ENCODE measurements at places on chromosomes 5 and 9.
A peak's percentile ranks its signal among the peaks of the same experiment; 100 is the strongest.

- DNase-seq: no peak
Observed at GRCh38 chr5:150068472-150068871, 17.9 kb downstream of the CSF1R start.

DNA sequence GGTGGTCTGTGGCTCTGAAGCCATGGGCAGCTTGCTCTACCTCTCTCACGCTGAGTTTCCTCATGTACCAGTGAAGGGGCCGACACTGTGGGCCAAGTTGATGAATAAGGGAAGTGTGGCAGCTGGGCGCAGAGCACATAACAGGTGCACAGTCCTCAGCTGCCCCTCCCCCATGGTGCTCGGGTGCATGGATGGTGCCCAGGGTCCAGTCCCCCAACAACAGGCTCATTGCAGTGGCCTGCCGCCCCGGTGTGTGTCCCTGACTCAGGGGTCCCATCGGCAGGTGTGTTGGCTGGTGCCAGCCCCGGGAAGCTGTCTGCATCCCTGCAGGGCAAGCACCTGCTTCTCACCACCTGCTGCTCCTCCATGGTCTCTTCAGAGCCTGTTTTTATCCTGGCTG is 36.6 kb downstream of the COL5A1 start:
- DNase-seq: no peak

DNA sequence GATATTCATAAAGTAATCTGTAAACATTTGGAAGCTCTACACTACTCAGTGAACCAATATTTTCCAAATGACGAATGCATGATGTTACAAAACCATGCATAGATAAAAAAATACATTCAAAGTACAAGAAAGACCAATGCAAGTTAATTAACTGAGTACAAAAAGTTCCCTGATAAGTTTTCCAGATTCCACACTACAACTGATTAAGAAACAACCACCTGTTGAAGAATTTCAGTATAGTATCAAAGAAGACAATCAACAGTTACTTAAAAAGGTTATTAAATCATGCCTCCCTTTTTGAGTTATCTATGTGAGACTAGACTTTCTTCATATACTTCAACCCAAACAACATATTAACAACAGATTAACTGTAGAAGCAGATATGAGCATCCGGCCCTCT is 192.4 kb downstream of the ARL15 start:
- DNase-seq: no peak

DNA sequence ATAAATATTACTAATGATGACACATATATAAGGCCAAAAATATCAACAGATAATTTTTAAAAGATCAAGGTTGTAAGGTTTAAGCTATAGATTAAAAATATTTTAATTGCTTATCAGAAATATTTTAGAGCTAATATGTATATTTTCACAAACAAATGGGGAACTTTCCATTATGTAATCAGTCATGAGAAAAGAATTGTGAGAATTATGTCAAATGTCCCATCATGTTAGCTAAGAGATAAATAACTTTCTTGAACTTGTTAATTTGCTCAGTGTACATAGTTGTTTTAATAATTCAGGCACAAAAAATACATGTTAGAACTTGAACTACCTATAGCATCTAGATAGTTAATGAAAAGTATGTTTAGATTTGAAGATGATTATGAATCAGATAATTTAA is 67.7 kb downstream of the SYK start:
- no peak for DNase-seq

DNA sequence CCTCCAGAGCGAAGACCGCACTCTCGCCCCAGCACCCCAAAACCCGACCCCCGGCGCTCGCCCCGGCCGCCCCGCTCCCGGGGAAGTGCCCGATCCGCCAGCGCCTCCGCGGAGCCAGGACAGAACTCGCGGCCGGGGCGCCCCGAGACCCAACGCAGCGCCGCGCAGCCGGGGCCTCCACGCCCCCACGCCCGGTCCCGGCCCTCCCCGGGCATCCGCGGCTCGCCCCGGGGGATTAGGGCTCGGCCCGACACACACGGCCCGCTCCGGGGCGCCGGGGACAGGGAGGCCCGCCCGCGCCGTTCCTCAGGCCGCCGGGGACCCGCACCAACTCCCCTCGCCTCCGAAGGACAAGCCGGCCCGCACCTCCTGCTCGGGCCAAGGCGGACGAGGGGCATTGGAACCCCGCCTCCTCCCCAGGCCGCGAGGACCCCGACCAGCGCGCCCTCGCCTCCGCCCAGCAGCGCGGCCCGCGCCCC is 544 bp downstream of the FNBP1 start:
- DNase-seq: peak; percentile 37

- no peak for DNase-seq
Observed at GRCh38 chr5:39578887-39579497, 154.2 kb upstream of the DAB2 start.

- no peak for DNase-seq
Observed at GRCh38 chr5:41087461-41087860, 16.3 kb upstream of the MROH2B start.

GRCh38 chr5:151328734-151329133 is 18.6 kb downstream of the SLC36A2 start:
- no peak for DNase-seq

GRCh38 chr5:165321912-165322311 is 1816.5 kb downstream of the MAT2B start:
- DNase-seq: no peak

DNA sequence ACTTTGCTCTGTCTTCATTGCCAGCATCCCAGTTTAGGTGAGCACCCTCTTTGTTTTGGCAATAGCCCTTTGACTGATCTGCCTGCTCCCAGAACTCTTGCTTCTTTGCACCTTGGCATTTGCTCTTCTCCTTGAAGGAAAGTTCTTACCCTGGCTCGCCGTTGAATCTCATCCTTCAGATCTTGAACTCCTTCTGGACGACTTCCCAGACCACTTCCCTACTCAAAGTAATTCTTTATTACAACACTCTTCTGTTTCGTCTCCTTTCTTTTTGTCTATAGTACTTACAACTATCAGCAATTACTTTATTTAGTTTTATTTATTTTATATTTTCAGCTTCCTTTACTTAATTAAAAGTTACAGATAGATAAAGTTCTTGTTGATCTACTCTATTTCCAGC is 1510.1 kb downstream of the MAT2B start:
- no peak for DNase-seq

DNA sequence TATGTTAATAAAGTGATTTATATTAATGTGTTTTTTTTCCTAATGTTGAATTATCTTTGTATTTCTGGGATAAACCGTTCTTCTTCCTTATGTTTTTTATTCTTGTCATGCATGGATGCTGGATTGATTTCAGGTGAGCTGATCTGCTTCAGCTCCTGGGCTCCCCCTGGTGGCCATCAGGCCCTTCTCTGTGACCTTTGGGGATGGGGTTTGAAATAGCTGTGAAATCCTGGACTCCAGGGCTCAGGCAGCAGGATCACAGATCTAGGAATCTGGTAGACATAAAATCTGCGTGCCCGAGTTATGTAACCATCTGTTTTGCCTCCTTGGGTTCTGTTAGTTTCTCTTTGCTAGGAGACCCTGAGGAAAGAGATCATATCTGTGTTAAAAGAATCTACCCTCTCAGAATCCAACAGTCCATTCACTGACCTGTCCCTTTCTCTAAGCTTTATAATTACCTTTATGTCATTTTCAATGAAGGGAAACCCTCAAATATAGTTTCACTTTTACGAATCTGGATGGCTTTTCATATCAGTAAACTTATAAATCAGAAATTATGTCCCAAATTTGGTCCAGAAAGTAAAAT is 12.2 kb upstream of the OR13J1 start:
- DNase-seq: peak; percentile 81

DNA sequence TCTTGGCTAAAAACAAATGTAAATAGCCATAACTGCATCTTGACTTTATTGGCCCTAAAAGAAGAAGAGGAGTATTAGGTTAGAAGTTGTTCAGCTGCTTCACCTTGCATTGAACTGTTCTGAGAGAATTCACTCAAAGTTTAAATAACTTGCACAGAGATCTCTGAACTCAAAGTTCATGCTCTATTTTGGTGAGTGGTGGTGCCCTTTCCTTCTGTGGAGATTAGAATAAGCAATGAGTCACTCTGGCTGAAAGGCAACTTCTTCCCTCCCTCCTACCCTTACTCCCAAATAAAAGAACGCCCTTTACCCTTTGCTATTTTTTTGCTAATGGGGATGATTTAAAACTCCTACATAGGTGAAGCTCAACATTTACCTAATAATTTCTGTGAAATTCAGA is 48.9 kb downstream of the ERMP1 start:
- DNase-seq: no peak

DNA sequence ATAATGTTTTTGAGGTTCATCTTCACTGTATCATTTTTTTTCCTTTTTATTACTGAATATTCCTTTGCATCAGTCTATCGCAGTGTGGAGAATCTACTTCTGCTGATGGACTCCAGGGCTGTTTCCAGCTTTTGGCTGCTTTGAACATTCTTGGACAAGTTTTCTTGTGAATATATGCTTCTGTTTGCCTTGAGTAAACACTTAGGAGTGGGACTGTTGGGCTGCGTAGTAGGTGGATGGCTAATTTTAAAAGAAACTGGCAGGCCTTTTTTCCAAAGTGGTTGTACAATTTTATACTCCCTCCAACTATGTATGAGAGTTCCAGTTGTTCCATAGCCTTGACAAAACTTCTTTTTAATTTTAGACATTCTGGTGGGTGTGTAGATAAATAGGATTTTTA is 102.4 kb downstream of the WDR41 start:
- DNase-seq: no peak

DNA sequence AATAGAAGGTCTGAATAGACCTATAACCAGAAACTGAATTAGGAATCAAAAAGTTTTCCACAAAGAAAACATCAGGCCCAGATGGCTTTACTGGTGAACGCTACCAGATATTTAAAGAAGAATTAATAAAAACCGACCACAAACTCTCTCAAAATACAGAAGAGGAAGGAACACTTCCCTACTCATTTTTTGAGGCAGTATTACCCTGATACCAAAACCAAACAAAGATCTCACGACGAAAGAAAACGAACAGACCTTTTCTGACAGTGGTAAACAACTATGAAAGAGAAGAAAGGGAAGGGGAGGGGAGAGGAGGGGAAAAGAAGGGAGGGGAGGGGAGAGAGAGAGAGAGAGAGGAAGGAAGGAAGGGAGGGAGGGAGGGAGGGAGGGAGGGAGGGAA is 13.5 kb downstream of the B4GALT1 start:
- DNase-seq: no peak

GRCh38 chr5:141623186-141623585 is 4.4 kb upstream of the DIAPH1 start:
- DNase-seq: no peak

Measured in HEK293T (cell line).